EH (cell line): ENCODE measurements at places on chromosomes 4 and X.

DNA sequence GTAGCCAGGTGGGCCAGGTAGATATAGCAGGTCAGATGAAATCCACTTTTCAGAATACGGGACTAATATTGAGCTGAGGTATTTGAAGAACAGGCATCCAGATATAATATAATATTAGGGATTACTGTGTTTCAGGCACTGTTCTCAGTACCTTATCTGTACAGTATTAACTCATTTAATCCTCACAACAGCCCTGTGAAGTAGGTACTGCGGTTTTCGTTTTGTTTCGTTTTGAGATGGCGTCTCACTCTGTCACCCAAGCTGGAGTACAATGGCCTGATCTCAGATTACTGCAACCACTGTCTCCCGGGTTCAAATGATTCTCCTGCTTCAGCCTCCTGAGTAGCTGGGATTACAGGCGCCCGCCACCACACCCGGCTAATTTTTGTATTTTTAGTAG lies 129.6 kb downstream of the IL1RAPL2 start:
- DNase-seq, result no peak

DNA sequence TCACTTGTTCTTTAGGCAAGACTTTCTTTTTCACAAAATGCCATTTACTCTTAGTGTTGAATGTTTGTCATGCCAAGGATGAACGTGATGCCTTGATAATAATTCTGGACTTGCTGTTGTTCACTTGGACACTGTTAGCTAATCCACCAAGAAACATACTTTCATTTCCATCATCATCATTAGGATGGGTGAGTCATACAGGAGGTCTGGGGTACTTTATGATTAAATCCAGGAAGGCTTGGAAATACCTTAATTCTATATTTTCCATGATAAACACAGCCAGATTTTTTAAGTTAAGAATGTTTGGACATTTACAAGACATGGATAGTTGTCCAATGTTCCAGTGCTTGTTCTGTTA lies 260.7 kb upstream of the GIMD1 start:
- peak; percentile 62 for DNase-seq

GRCh38 chr4:103098756-103099440 lies 736 bp downstream of the BDH2 start:
- peak; percentile 37 for DNase-seq

- no peak for DNase-seq
Measured at GRCh38 chrX:139972113-139972512, 6.8 kb upstream of the CXorf66 start.

DNA sequence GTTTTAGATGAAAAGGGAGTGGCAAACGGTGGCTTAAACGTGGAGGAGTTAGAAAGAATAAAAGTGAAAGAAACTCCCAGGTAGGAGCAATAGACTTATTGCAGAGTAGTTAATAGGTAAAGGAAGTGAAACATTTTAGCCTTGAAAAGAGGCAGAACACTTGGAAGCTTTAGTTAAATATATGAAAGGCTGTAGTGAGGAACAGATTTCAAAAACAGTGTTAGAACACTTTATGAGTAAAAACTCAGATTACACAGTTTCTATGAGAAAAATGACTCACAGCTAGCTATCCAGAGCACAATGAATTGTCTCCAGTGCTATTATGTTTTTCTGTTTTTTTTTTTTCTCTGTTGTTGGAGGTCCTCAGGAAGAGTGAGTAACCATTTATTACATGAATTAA lies 45.8 kb downstream of the TACR3 start:
- no peak for DNase-seq

DNA sequence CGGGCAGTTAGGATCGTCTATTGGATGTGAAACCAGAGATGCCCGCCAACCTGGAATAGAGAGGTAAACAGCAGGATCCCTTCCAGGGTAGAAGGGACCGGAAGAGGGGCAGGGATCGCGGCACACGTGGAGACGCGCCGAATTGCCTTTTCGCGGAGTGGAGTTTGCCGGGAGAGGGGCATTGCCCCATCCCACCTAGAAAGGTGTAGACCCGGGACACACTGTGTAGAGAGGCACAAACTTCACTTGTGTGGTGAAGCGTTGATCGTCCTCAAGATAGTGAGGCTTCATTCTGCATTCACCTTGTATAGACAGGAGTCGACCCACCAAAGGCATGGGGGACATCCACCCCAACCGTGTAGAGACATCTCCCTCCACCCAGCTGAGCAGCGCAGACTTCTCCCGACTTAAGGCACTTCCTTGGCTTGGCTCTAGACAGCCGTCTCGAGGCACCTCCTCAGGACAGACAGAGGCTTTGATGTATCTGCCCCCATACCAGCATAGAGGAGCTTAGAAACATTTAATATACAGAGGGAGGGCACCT lies 410 bp downstream of the GNL3L start:
- DNase-seq, result peak; percentile 6

DNA sequence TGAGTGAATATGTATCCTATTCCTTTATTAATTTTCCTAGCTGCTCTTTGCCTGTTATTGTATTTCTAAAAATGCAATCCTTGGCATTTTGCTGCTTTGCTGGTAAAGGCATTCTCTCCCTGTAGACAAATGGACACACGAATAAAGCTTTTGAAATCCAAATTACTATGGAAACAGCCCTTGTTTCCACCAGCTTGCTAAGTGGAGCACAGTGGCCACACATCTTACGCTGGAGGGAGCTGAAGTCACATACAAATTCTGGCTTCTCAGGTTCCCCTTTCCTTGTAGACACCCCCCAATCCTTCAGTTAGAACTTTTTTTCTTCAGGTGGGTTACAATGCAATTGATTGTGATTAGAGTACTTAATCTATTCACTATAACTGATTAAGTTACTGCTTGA lies 66.2 kb downstream of the AGA start:
- DNase-seq, result no peak

- no peak for DNase-seq
Measured at GRCh38 chr4:121112530-121112929, 40.2 kb upstream of the NDNF start.

- DNase-seq, result peak; percentile 34
Measured at GRCh38 chr4:184347251-184348239, 126.8 kb downstream of the IRF2 start.

DNA sequence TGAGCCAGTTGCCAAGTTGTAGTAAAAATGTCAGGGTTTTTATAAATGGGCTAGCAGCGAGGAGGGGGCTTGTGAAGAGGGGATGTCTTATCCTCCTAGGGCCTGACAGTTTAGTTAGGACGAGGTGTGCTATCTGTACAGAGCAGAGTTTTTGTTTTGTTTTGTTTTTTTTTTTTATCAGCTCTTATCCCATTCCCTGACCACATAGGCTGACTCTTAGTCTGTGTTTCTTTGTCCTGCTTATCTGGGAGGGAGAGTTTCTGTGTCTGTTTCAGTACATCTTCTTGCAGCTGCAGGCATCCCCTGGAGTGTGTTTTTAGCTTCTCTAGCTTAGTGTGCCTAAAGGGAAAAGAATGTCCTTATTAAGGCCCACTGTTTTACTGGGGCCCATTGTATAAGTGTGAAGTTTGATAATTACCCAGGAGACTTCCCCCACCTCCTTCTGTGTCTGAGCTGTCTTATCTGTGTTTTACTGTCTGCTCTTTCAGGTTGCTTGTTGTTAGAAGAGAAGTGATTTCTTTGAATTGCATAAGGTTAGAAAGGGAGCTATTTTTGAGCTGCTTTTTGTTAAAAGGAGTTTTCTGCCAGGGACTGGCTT lies 32.0 kb downstream of the PAGE2 start:
- no peak for DNase-seq

DNA sequence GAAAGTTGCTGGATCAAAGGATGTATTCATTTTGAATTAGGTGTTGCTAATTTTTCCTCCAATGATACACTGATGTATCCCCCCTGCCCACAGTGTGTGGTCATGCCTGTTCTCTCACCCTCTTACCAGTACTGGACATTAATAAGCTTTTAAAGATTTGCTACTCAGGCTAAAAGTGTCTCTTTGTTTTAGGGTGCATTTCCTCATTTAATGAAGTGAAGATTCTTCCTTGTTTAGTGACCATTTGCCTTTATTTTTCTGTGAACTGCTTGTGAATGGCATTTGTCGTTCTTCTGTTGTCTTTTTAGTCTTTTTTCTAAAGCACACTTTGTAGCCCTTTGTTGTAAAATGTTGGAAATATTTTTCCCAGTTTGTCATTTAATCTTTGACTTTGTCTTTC lies 5.0 kb downstream of the MSMO1 start:
- no peak for DNase-seq

GRCh38 chr4:45897946-45898585 lies 225.8 kb downstream of the GABRG1 start:
- no peak for DNase-seq

DNA sequence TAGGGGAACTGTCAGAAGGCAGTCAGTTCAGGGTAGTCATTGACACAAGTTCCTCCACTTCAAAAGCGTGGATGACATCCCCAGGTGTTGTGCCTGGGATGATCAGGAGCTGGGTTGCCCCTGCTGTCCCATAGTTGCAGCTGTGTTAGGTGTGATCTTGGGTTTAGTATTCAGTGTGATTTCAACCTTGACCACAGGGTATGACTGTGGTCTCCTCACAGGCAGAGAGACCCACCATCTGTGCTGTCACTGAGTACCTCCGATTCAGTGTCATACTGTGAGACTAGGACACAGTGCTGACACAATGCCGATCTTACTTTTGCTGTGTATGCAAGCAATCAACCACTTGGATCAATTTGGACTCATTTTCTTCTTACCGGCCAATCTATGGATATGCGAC lies 25.2 kb downstream of the FOXR2 start:
- DNase-seq, result no peak

GRCh38 chr4:89483833-89484232 lies 176.2 kb upstream of the GPRIN3 start:
- no peak for DNase-seq

GRCh38 chr4:184196730-184197385 lies 20.8 kb downstream of the ENPP6 start:
- peak; percentile 1 for DNase-seq

GRCh38 chrX:132443196-132444135 lies 45.4 kb downstream of the MBNL3 start:
- DNase-seq, result no peak

- DNase-seq, result no peak
Measured at GRCh38 chr4:79552311-79552710, 144.3 kb upstream of the GK2 start.

DNA sequence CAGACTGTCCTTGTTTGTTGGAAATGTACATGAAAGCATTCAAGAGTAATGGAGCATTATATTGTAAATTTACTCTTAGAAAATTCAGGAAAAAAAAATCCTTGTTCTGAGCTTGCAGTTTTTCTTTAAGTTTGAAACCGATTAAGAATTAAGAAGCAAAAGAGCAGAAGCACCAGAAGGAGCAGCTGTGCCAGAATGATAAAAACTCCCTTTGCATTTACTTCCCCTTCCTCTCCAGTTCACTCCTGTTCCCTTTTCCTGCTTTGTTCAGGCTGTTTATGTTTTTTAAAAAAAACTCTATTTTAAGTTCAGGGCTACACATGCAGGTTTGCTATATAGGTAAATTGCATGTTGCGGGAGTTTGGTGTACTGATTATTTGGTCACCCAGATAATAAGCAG lies 90.3 kb downstream of the ATOH1 start:
- DNase-seq, result no peak

DNA sequence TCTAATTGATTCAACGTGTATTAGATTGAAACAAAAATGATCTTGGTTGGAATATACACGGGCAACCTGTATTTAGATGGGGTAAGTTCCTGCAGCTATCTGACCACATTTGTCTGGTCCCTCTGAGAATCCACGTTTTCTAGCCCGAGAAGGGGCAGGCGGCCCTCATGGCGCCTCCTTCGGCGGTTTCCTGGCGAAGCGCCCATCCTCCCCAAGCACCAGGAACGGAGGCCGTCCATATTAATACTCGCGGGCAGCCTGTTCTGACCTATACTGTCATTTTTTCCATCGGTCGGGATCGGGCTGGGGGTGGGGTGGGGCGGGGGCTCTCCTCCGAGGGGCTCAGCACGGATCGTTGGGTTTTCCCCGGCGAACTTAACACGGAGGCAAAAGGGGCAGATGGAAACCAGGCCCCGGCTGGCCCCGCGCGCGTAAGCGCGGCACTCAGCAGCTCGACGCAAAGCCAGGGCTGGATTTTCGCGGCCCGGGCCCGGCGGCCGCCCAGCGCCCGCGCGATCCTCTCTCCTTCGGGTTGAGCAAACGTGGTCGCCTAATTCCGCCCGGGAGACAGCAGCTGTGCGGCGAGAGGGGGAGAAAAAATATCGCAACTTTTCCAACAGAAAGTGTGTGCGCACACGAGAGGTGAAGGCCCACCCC lies 77.2 kb upstream of the BCOR start:
- peak; percentile 60 for DNase-seq

GRCh38 chrX:56130031-56130430 lies 102.1 kb upstream of the KLF8 start:
- no peak for DNase-seq

- DNase-seq, result no peak
Measured at GRCh38 chr4:121266982-121267381, 102.9 kb upstream of the TNIP3 start.

DNA sequence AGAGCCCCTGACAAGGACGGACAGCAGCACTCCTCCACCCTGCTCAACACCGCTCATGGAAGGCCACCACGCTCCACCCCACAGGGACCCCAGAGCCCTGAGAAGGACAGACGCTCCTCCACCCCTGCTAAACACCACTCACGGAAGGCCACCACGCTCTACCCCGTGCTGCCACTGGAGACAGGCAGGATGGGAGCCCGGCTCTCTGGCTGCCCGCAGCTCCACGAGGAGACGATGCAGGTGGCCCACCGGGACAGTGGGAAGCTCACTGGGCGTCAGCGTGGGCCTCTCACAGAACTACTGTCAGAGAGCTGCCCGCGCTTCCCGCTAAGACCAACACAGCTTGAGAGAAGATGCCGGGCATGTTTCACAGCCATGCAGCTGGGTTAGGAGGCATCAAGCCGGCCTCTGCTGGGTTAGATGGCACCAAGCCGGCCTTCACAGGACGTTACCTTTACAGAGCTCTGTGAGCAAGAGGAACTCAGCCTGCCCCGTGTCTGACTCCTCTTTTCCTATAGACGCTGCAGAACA lies 20.8 kb downstream of the GAK start:
- DNase-seq, result no peak

DNA sequence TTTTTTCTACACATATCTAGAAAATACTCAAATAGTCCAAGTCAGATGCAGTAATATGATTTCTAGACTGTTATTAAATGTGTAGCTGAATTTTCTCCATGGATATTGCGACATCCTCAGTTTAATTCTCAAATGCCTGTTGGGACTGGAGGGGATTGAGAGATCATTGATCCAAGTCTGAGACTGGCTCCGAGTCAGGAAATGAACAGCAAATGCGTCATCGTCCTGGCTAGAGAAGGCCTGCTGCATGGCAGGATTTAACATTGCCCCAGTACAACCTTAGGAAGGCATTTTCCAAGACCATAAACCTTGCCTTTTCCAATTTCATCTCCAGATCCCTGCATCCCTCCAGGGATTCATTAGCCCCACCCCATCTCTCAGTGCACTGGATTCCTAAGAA lies 56.6 kb upstream of the SLC6A14 start:
- no peak for DNase-seq

DNA sequence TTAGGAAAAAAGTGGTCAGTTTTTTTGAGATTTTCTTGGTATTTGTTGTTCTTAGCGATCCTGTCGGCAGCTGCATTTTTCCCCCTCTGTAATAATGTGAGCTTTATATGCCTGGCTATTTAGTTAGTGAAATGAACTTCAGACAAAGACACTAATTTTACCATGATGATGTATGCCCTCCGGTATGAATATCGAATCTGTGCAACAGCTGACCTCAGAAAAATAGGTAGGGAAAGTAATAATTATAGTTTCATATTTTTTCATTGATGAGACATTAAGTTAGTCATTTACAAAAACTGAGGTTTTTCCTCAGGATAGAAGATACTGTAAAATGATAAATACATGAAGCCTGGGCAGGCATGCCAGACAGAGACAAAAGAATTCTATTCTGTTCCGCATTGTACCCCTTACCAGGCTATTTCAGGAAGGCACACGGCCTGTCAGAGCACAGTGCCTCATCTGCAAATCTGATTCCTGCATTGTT lies 155.8 kb downstream of the SHROOM3 start:
- DNase-seq, result peak; percentile 89
